ENCODE measurements at places on chromosomes 5 and 9. TPM values are rescaled to one million over a fixed set of nuclear protein-coding genes. Genes with fewer than 3 reads are reported as not detected.

HAVCR1 gene
- polyA plus RNA-seq: 1.6 TPM

DNA sequence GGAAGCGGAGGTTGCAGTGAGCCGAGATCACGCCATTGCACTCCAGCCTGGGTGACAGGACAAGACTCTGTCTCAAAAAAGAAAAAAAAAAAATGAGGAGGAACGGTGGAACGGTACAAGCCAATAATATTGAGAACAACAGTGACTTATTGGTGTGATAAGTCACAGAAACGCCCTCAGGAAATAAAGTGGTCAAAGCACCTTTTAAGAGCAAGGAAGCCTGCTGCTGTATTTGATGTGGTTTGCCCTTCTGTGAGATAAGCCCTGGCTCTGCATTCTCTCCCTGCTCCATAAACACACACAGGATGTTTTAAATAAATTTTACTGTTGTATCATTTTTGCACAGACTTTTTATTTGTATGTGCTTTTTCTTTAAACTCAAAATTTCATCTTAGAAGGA lies 269.9 kb upstream of the MSX2 start:
- no peak for DNase-seq

DNA sequence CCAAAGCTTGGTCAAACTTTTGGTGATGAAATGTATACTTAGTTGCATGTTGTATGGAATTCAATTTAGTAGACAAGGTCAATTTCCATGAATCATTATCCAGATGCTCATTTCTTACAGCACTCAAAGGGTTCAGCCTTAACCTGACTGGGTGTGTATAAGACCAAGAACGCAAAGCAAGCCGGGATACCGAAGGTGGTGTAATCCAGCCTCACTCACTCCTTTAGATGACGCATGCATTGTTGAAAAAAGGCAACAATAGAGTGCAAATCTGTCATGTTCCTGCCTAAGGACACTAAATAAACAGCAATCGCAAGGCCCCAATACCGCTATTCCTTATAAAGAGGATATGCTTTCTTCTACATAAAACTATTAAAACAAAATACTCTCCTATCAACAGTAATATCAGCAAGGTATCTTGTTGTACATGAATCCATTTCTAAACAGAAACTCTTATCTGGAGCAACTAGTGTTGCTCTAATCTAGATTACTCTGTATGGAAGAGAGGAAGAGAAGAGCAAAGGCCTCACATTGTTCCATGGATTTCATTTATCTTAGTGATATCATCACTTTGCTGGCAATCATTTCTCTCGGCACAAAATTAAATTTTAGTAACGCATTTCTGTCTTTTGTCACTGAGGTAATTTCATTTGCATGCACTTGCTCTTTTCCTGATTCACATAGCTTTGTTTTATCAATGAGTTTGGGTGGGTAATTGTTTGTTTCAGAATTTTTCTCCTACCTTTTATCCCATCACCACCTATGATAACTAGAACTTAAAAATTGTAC lies 96.2 kb downstream of the PLK2 start:
- DNase-seq: no peak

DNA sequence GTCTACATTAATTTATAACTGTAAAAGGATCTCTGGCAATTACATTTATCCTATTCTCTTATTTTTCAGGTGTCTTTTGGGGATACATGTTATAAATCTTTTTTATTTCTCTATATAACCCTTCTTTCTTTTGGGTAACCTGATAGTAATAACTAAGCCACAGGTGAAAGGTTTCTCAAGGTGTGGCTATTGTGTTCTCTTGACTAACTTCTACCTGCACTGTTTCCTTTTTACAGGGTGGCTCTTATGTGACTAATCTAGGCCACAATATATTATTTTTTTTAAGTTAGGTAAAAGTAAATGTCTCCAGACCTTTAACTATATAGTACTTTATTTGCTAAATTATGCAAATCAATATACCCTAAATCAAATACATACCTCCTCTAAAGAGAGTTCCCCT lies 193.2 kb downstream of the EFNA5 start:
- DNase-seq: no peak

- peak; percentile 23 for DNase-seq
Measured at GRCh38 chr5:66958201-66958979, 238.2 kb downstream of the CD180 start.
